ENCODE measurements at places on chromosomes 6 and 20. TPM values are rescaled to one million over a fixed set of nuclear protein-coding genes. Genes with fewer than 3 reads are reported as not detected.

The EYA4 gene
- 23.3 TPM for total RNA-seq

GRCh38 chr20:7113577-7114466, 346.3 kb downstream of the BMP2 start:
- DNase-seq = peak; percentile 40

DNA sequence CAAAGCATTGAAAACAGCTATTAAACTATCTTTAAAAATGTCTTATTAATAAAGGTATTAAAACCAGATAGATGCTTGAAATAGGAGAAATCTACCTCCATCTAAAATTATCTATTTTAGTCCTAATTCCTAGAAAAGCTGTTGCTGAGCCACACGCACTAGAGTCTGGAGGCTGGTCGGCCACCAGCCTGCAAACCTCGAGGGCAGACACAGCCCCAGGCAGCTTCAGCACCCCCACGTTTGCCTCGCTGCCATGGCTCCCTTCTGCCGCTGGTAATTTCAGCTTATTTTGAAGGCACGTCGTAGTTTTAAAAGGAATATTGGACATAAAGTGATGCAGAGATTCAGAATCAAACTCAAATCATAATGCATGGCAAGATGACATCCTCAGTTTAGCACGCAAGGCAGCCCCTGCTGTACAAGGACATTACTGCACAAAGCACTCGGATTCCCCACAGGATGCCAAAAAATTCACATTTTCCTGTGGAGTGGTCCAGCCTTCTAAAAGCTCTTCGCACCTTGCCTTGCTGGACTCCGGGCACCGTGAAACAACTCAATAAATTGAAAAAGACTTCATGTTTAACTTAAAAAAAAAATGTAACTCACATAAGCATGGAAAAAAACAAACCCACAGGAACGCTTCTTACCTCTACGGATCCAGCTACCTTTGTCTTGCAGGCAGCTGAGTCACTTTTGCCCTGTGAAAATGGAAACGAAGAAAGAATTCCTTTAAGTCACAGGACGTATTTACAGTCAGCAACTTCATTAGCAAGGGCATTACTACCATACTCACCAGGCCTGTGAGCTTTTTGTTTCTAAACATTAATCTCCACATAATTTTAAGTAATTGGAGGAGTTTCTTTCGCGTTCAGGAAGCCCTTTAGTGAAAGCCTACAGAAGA, 143.4 kb upstream of the RPS6KA2 start:
- DNase-seq = no peak

- no peak for DNase-seq
These were observed 658 bp downstream of the HTR1B start for GRCh38 chr6:77462359-77463307.

DNA sequence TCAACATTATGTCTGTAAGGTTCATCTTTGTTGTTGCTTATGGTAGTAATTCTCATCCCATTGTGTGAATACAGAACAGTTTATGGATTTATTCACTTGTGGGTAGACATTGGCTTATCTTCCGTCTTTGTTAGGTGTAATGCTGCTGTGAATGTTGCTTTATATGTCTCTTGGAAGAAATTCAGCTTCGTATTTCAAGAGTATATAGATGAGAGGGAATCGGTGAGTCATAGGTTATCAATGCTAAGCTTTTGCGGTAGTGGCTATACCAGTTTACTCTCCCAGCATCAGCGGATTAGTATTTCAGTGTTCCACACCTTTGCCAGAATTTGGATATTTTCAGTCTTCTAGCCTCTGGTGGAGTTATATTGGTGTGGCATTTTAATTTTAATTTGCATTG, 77.8 kb downstream of the ZFAND3 start:
- no peak for DNase-seq

- no peak for DNase-seq
These were observed 82.4 kb upstream of the TCF21 start for GRCh38 chr6:133806382-133807140.

The TRAPPC3L gene
- total RNA-seq = not detected

DNA sequence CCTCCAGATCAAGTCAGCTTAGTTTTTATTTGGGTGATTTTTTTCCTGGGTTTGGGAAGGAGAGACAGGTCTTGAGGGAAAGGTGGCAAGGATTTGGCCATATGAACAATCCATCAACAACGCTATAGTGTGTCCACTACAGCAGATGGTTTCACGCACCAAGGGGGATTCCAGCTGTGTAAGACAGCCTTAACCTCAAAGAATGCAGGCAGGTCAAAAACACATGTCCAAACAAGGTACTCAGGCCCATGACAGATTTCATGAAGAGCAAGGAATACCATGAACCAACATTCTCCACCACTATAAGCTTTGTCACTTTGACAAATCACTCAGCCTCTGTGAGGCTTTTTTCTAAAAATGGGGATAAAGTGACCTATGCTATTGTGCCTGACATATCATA, 2.0 kb downstream of the AIF1 start:
- DNase-seq = no peak

The STMND1 gene
- not detected for total RNA-seq

DNA sequence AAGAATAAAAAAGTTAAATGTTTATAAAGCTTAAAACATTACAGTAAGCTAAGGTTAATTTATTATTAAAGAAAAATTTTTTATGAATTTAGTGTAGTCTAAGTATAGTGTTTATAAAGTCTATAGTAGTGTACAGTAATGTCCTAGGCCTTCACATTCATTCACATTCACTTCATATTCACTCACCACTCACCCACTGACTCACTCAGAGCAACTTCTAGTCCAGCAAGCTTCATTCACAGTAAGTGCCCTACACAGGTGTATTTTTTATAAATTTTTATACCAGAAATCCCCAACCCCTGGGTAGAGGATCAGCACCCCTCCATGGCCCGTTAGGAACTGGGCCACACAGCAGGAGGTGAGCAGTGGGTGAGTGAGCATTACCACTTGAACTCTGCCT, 24.3 kb upstream of the ADGRF1 start:
- no peak for DNase-seq

DNA sequence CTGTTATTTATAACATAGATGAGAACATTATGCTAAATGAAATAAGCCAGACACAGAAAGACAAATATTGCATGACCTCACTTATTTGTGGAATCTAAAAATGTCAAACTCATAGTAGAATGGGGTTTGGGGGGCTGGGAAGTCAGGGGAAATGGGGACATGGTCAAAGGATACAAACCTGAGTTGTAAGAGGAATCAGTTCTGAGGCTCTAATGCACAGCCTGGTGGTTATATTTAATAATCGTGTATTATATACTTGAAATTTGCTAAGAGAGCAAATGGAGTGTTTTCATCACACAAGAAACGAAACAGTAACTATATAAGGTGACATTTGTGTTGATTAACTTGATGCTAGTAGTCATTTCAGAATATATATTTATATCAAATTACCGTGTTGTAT, 40.8 kb upstream of the GFOD1 start:
- no peak for DNase-seq

The MYT1 gene
- total RNA-seq = not detected

DNA sequence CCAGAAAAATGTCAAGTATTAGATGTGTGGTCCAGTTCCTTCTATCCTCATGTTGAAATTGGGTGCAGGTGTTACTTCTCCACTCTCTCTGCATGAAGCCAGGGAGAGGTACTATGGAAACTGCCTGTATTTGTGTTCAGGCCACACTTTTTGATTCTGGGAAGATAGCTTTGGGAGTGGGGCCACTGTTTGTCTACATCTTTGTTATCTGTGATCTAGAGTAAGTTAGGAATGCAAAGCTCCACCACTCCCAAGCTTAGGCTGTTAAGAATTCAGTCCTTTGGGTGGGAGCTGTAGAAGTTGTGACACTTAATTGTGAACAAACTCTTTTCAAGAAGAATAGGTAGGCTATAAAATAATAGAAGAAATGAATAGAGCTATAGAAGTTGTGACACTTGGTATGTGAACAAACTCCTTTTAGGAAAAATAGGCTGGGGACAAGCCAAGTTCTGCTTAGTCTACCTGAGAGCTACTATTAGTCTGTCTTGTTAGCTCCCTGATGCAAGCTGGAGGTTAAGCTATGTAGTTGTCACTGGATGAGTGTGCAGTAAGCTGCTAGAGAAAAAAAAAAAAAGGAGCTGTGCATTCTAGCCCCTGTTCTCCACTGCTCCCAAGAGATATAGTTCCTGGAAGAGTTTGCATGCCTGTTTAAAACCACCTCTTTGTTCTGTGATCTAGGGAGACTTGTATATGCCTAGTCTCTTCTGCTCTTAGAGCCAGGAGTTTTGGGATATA, 7.1 kb upstream of the GFRAL start:
- DNase-seq = no peak

The HMGCLL1 gene
- 1.1 TPM for total RNA-seq

DNA sequence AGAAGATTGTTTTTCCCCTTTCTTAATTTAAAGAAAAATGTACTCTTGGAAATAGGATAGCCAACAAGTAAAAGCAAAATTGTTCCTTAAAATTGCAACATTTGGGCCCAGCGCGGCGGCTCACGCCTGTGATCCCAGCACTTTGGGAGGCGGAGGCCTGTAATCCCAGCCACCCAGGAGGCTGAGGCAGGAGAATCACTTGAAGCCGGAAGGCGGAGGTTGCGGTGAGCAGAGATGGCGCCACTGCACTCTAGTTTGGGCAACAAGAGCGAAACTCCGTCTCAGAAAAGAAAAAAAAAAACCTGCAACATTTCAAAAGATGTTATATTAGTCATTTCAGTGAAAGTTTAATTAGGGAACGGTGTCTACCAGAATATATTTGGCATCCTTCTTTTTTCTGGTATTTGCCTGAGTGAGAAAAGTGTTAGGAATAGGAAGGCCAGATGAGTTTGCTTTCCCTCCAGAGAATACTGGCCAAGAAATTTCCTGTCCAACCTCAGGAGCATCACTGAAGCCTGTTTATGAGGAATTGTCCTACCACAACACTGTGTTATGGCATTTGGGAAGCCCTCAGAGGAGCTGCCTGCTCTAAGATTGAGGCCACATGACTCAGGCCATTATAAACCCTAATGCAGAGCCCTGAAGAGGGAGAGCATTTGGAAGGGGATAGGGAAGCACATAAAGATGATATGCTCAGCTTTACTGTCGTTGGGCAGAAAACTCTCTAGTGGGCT, 1.2 kb upstream of the GJA1 start:
- DNase-seq = no peak

The MRPS18A gene
- total RNA-seq = 37.6 TPM

GRCh38 chr20:56605261-56605996, 23.7 kb upstream of the TFAP2C start:
- DNase-seq = no peak

GRCh38 chr6:142376115-142376514, 74.3 kb downstream of the ADGRG6 start:
- DNase-seq = no peak

DNA sequence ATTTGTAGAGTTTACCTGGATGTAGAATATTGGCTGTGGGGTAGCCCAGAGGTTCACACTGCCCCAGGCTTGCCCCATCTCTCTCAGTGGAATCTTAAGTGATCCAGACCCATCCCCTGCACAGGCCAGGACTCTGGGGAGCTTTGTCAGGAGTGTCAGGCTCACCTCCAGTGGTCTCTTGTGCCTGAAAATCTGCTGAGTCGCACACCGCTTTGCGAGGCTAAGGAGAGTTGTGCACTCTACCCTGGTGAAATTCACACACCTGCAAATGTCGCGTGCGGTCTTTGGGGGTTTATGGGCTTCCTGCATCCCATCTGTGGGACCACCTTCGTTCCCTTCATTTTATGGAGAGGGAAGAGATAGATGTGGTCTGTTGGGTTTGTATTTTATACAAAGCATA, 63.6 kb upstream of the KIF25 start:
- DNase-seq = no peak

- peak; percentile 38 for DNase-seq
These were observed 5.3 kb downstream of the MMP9 start for GRCh38 chr20:46013829-46014516.

DNA sequence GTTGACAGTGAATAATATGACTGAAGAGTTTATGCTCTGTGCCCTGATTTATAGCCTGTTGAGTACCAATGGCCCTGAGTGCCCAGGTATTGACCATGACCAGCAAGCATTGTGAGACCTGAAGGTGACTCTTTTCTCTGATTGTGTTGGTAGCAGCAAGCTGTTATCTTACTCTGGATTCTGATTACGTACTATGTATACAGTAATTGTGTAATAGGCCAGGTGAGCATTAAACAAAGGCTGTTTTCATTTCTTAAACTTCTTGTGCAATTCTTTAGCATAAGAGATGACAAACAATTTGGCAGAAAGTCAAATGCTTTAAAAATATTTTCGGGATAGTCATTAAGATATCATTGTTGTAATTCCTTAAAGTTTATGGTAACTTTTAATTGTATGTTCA, 111.7 kb upstream of the PTPRK start:
- DNase-seq = no peak

DNA sequence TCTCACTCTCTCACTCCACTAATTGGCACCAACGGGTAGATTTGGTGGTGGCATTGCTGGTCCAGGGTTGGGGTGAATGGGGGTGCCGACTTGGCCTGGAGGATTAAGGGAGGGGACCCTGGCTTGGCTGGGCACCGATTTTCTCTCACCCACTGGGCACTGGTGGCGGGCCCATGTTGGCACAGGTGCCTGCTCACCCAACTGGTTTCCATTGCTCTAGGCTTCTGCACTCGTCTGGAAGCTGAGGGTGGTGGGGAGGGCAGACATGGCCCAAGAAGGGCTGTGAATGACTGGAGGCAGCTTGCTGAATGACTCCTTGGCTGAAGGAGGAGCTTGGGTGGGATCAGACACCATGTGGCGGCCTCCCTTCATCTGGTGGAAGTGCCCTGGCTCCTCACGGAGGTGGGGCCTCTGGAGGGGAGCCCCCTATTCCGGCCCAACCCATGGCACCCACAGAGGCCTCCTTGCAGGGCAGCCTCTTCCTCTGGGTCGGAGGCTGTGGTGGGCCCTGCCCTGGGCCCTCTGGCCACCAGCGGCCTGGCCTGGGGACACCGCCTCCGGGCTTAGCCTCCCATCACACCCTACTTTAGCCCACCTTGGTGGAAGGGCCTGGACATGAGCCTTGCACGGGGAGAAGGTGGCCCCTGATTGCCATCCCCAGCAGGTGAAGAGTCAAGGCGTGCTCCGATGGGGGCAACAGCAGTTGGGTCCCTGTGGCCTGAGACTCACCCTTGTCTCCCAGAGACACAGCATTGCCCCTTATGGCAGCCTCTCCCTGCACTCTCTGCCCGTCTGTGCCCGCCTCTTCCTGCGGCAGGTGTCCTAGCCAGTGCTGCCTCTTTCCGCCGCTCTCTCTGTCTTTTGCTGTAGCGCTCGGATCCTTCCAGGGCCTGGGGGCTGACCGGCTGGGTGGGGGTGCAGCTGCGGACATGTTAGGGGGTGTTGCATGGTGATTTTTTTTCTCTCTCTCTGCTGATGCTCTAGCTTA, 11.2 kb downstream of the VEGFA start:
- DNase-seq = no peak

DNA sequence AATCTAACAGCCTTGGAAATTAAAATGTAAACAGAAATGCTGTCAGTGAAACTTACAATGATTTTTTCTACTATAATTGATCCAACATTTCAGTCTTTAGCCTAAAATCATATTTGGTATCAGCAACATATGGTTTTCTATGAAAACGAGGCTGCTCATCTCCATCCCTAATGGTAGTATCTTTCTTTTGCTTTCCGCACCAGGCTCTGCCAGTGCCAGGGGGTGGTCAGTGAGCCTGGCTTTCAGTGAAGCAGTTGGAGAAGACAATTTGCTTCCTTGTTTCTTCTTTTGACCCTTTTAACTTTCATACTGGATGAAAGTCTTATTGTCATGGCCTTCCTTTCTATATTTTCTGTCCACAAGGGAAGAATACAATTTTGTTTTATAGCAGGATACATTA, 258.4 kb downstream of the ARID1B start:
- no peak for DNase-seq

- DNase-seq = peak; percentile 38
These were observed 7.1 kb upstream of the PMEPA1 start for GRCh38 chr20:57716901-57717300.

The AIF1 gene
- 5.7 TPM for total RNA-seq
